ENCODE measurements at places on chromosomes 5 and 9. TPM values are rescaled to one million over a fixed set of nuclear protein-coding genes. Genes with fewer than 3 reads are reported as not detected.

GRCh38 chr9:37902796-37903646 lies 906 bp downstream of the SLC25A51 start:
- no peak for DNase-seq

GRCh38 chr9:112884101-112884500 lies 6.6 kb downstream of the SLC46A2 start:
- peak; percentile 51 for DNase-seq

DNA sequence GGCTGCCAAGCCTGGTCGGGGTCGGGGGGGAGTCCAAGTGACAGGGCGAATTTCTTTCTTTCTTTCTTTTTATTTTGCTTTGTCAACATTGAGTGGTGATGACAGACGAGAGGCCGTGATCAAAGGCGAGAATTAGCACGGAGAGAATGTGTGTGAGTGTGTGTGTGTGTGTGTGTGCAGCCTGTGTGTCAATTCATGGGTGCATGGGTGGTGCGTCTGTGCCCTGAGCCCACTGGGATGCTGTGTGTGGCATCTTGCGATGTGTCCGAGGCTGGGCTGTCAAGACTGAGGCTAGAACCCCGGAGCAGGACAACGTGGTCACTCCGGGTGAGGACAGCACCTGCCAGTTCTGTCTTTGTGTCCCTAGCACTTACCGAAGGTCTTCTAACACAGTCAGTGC lies 4.7 kb upstream of the FIBCD1 start:
- no peak for DNase-seq

DNA sequence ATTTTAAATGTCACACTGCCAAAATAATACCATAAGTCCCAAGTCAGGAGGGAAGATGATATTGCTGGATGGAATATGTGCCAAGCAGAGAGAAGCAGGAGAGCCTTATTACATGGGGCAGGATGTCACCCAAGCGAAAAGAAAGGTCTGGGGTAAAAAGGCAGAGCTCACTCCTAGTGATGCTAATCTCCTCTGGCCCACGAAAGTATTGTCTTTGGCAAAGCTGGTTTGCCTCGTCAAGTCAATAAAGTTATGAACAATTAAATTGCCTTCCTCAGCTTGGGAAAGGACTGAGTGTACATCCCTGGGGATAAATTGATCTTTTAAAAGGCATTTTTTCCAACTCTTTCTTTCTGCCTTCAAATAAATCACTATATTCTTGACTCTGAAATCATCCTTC lies 220.6 kb downstream of the DMAC1 start:
- peak; percentile 47 for DNase-seq

DNA sequence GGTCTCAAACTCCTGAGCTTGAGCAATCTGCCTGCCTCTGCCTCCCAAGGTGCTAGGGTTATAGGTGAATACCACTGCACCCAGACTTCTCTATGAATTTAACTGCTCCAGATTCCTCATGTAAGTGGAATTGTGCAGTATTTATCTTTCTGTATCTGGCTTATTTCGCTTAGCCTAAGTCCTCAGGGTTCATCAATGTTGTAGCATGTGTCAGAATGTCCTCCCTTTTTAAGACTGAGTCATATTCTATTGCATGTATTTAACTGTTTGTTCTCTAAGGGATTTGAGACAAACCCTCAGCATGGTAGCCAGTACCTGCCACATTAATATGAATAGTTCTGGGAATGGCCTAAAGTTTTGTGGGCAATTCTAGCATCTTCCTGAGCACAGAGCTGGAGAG lies 53.9 kb upstream of the TUT7 start:
- DNase-seq = no peak

DNA sequence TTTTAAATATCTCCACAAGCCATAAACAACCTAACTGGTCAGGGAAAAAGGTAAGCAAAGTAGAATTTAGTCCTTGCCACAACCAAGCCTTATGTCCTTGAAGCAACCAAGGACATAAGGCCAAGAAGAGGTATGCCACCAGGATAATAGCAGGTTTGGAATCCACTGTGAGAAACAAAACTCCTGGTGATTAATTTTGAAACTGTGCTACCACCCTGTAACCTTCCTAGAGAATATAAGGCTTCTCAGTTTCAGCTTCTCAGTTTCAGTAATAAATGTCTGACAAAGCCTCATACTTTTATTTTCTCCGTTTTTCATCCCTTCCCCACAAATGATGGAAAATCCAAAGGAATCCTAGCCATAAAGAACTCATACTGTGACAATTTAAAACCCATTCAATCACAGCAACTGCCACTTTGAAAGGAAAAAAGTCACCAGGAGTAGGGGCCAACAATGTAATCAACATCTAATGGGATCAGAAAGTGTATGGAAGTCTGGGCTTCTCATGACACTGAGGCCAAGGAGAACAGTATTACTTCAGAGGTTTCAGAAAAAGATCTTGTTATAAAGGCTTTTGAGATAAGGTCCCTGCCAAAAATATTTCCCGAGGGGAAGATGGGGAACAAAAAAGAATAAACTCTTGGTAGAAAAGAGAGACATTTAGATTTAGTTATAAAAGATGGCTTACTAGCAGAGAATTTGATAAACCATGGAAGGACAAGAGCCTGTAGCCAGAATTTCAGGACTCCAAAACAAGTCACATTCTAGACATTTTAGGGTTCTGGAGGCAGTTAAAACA lies 189.2 kb downstream of the TSSK1B start:
- no peak for DNase-seq

DNA sequence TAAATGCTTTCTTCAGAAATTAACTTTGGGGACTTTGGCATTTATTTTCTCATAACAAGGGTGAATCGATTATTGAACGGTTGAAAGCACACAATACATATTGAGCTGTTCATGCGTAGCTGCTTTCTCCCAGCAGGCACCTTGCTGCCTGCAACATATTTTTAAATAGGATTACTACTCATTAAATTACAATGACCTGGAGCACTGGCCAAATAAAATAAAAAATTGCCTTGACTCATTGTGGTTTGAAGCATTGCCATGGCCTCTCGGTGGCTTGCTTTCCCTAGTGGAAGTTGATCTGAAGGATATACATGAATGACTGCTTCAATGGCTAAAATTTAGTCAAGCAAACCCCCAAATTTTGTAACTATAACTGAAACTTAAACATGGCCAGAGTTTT lies 181.6 kb upstream of the NUDT12 start:
- no peak for DNase-seq

- no peak for DNase-seq
These were observed 1.6 kb downstream of the GRK6 start for GRCh38 chr5:177427919-177428573.

DNA sequence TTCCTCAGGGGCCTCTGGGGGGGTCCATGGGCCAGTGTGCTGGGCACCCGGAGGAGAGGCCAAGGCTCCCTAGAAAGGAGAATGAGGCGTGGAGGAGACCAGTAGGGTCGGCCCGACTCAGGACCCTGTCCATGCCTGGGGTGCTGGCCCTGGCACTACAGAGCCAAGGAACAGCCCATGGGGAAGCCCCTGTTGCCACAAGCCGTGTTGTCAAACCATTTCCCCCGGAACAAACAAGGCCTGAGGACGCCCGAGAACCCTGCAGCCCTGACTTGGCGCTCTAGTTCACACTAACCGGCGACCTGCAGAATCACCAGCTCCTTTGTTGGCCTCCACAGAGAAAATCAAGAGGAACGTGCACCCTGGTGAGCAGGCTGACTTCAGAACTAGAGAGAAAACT lies 41.6 kb upstream of the SLC12A7 start:
- no peak for DNase-seq

- no peak for DNase-seq
These were observed 68.2 kb downstream of the UBE2QL1 start for GRCh38 chr5:6516823-6517222.

- no peak for DNase-seq
These were observed 727 bp upstream of the DNAJA1 start for GRCh38 chr9:33024126-33024965.

- no peak for DNase-seq
These were observed 516 bp downstream of the MAST4 start for GRCh38 chr5:66596636-66597182.

GRCh38 chr9:115198001-115198400 lies 80.0 kb upstream of the TNC start:
- DNase-seq = peak; percentile 58

SURF6 gene
- 30.4 TPM for polyA plus RNA-seq

SLC45A2 gene
- polyA plus RNA-seq = not detected

CMYA5 gene
- 4.3 TPM for polyA plus RNA-seq
